Tibial nerve (tissue), 4 donors: ENCODE measurements at places on chromosomes 6 and 20. TPM values are rescaled to one million over a fixed set of nuclear protein-coding genes. Genes with fewer than 3 reads are reported as not detected.

Gene QKI
- total RNA-seq, result 491 TPM

Gene BPIFA1
- total RNA-seq, result not detected

Gene XKR7
- not detected for total RNA-seq

Gene HDGFL1
- total RNA-seq, result 0.30 TPM

GRCh38 chr20:44896583-44896982, 11.1 kb downstream of the YWHAB start:
- no peak for DNase-seq

DNA sequence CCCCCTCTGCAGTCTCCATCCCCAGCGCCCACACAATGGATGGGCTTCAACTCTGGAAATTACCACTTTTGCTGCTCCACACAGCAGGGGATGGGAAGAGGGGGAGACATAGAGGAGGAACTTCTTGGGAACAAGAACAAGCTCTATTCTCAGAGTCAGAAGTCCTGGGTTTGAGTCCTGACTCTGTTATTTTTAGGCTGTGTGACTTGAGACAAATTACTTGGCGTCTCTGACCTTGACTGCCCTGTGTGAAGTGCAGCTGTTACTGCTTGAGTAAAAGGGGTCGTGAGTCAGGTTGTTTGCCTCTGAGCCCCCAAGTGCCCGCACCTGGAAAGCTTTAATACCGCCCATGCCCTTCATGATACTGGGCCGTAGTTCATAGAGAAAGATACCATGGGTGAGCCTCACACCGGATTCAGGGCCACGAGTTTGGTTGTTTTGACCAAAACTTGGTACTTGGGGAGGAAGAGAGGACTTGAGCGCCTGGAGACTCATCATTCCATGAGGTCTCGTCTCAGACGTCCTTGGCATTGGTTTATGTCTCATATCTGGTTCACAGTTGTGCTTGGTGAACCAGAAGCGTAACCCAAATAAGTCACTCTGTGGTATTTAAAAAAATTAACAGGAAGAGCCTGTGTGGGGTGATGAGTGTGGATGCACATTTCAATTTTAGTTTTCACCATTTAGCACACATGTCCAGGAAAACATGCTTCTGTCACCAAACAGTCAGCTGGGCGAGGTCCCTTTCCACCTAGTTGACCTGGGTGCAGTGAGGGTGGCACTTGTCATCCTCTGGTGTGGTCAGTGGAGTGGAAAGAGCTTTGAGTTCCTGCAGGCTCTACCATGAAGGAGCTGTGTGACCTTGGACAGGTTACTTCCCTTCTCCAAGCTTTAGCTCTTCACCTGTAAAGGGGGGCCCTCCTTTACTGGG, 75.6 kb downstream of the CDC5L start:
- no peak for DNase-seq

DNA sequence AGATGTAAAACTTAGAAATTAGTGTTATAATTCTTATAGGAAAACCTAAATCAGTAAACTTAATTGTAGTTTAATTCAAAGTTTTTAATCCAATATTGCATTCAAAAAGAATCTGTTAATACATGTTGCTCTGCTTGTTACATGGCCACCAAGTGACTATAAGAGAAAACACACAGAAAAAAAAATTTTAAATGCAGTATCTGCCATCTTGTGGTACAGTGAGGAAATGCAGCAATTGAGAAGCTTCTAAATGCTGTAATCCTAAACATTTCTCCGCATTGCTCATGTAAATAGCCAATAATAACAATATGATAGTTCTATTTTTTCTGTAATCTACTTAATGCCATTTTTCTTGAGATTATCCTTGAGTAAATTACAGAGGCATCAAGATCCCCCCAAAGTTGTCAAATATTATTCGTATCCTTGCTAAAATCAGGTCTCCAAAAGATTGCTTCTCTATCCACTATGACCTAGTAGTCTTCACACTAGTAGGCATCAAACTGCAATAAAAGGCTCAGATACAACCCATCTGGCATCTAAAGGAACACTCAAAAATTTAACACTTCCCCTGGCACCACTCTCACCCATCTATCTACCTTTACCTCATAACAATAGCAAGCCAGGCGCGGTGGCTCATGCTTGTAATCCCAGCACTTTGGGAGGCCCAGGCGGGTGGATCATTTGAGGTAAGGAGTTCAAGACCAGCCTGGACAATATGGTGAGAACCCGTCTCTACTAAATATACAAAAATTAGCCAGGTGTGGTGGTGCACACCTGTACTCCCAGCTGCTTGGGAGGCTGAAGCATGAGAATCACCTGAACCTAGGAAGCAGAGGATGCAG, 34.6 kb downstream of the HDAC2 start:
- no peak for DNase-seq

GRCh38 chr6:163324688-163325389, 89.7 kb upstream of the QKI start:
- peak; percentile 43 for DNase-seq

GRCh38 chr6:169982461-169983386, 231.3 kb downstream of the ERMARD start:
- no peak for DNase-seq
